ENCODE measurements at places on chromosomes 6 and 20.

GRCh38 chr6:34600101-34600500 lies 44.0 kb upstream of the SPDEF start:
- DNase-seq, result no peak

DNA sequence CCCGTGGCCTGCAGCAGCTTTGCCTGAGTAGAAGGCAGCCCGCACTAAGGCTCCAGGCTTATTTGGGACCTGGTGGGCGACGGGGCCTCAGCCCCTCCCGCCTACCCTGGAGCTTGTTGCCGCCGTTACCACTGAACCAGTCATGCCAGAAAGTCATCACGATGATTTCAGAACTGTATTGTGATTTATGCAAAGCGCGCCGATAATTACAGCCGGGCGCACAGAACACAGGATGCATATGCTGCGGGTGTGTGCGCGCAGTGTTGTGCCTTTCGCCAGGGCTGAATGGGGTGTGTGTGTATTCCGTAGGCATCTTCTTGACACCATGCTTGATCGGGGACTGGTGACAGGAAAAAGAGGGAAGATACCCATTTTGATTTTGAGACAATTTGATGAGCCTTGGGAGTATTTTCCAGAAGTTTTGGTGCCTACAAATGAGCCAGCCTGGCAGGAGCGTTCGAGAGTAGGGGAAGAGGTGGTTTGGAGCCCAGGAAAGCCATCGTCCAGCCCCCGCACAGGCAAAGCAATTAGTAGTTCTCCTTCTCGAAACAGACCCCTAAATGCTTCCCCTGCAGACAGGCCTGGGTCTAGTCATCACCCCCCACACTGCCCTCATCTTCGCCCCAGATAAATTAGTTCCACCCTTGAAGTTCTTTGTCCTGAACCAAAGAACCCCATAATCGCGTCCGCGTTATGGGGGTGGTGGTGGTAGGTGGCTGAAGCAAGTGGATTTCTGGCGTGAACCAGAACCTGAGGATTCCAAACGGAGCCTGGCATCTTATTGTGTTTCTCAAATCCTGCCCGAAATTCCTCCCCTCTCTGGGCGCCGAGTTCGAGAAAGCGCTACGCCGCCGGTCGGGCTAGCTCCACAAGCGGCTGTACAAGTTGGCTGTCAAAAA lies 1.9 kb upstream of the NR2E1 start:
- DNase-seq, result no peak

GRCh38 chr20:4439461-4439860 lies 282.2 kb upstream of the PRND start:
- no peak for DNase-seq

- DNase-seq, result no peak
Measured at GRCh38 chr6:137581019-137581707, 87.0 kb upstream of the OLIG3 start.

All from fibroblast of skin of scalp (primary cell).